Left cardiac atrium (tissue), 4 donors: ENCODE measurements at places on chromosomes 16 and 17. TPM values are rescaled to one million over a fixed set of nuclear protein-coding genes. Genes with fewer than 3 reads are reported as not detected.

GRCh38 chr17:77891602-77892001 is 66.9 kb upstream of the TNRC6C start:
- peak; percentile 9 for DNase-seq

GPRC5C gene
- 25.9 TPM for total RNA-seq

- peak; percentile 75 for DNase-seq
These were observed 79.9 kb downstream of the GPRC5B start for GRCh38 chr16:19804538-19805323.

SALL1 gene
- total RNA-seq: 0.29 TPM
